ENCODE measurements at places on chromosomes 7 and 10. TPM values are rescaled to one million over a fixed set of nuclear protein-coding genes. Genes with fewer than 3 reads are reported as not detected.

CALML3 gene
- total RNA-seq = not detected

EPO gene
- not detected for total RNA-seq

PPP1R9A gene
- 16.5 TPM for total RNA-seq

PTPN20 gene
- 4.8 TPM for total RNA-seq

MYH16 gene
- total RNA-seq = not detected

VWA2 gene
- total RNA-seq = not detected

RNF148 gene
- 3.0 TPM for total RNA-seq

ANKRD7 gene
- not detected for total RNA-seq

TMEM209 gene
- 10.6 TPM for total RNA-seq

AZGP1 gene
- total RNA-seq = 92.5 TPM

DRGX gene
- not detected for total RNA-seq

LRRD1 gene
- total RNA-seq = 0.12 TPM

AGR3 gene
- not detected for total RNA-seq

EBLN1 gene
- total RNA-seq = not detected

BUD31 gene
- total RNA-seq = 68.3 TPM

LRMDA gene
- total RNA-seq = 15.9 TPM

C10orf143 gene
- 1.6 TPM for total RNA-seq

ANXA8L1 gene
- 2.4 TPM for total RNA-seq

All from omental fat pad (tissue), 4 donors.